Thyroid gland (tissue), 4 donors: ENCODE measurements at places on chromosomes 4 and X. TPM values are rescaled to one million over a fixed set of nuclear protein-coding genes. Genes with fewer than 3 reads are reported as not detected.

Gene UGT2B15
- not detected for total RNA-seq

- no peaks in the 10 kb centered on the region for H3K36me3 ChIP-seq
- no peaks in the 10 kb centered on the region for H3K4me1 ChIP-seq
- H3K27ac ChIP-seq: no peak overlapping the region
- DNase-seq: no peak
Observed at GRCh38 chr4:182068920-182069319, 174.3 kb upstream of the TENM3 start.

DNA sequence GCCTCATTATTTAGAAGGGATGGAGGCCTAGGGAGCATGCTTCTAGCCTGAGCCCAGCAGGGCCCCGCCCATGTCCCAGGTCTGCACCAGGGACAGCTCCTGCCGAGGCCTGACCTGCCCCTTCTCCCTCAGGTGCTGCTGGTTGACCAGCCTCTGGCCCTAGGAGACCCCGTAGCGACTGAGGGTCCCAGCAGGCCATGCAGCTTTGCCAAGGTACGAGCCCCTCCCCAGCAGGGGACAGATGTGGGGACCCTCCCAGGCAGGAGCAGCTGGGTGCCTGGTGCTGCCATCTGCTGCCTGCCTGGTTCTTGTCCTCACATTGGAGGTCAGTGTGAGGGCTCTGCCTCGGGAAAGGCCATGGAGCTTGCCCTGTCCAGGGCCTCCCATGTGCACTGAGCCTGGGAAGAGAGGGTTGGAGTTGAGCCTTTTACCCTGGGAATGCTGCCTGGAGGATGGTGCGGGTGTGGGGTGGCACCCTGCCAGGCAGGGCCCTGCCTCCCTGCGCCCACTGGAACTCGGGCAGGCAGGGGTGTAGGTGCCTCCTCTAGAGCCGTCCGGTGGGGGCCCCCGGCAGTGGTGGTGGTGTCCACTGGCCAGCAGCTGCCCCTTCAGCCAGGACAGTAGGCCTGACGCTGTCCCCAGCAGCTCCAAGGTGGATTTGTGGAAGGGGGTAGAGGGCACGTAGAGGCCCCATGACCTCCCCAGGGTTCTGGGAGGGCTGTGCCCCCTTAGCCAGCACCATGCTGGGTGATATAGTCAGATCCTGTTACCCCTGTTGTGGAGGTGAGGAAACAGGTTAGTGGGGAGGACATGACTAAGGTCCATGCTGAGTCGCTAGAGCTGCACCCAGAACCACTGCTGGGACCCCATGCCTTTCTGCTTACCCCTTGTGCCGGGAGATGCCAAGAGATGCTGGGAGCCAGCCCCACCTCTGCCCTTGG is 2.2 kb upstream of the MSANTD1 start:
- H3K36me3 ChIP-seq: no peaks in the 10 kb centered on the region
- H3K4me1 ChIP-seq: peaks cover 9% of the 10 kb centered on the region
- H3K27ac ChIP-seq: no peak overlapping the region
- H3K4me3 ChIP-seq: no peak overlapping the region
- DNase-seq: no peak

DNA sequence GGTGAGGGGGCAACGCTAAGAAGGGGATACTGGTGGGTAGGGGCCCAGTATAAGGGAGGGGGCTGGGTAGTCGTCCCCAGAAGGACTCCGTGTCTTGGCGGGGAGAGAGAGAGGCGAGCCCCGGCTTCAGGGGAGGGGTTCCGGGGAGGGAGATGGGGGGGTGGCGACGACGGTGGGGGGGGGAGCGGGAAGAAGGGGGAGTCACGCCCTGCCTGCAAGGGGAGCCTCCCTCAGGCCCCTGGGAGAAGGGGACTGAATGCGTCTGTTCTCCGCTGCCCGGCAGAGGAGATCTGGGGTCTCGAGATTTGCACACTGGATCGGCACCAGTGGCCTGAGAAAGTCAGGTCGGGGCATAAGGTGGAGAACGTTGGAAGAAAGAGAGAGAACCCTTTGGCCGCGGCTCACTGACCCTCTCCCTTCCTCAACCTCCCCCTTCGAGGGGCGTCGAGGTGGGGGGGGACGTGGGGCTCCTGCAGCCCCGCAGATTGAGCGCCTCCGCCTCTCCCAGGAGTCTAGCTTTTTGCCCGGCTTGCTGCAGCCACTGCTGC is 609 bp upstream of the BCORL1 start:
- no peak for DNase-seq
- no peaks in the 10 kb centered on the region for H3K4me1 ChIP-seq
- H3K4me3 ChIP-seq: peak overlapping the region; percentile 50
- no peaks in the 10 kb centered on the region for H3K27me3 ChIP-seq

DNA sequence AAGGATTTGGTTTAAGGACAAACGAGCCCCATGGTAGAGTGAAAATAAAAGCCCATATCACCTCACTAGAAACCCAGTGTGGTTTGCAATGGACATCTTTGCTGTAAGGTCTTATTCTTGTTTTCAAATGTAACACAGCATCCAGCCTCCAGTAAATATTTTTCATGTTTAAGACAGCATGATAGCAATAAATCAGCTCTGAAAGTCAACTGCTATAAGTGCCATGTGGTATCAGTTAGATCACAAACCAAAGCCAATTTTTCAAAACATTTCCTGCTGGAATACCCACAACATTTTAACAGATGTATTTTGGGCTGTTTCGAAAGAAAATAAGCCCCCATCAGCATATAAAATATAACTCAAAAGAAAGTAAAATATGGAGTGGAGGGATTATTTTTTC is 24.0 kb upstream of the SCML1 start:
- no peak for DNase-seq
- H3K4me3 ChIP-seq: no peak overlapping the region
- no peaks in the 10 kb centered on the region for H3K27me3 ChIP-seq

- H3K36me3 ChIP-seq: no peaks in the 10 kb centered on the region
- DNase-seq: peak; percentile 49
- peak overlapping the region; percentile 92 for H3K27ac ChIP-seq
- H3K4me1 ChIP-seq: peaks cover 12% of the 10 kb centered on the region
- no peaks in the 10 kb centered on the region for H3K27me3 ChIP-seq
Observed at GRCh38 chrX:115564243-115564642, 3.3 kb downstream of the PLS3 start.

DNA sequence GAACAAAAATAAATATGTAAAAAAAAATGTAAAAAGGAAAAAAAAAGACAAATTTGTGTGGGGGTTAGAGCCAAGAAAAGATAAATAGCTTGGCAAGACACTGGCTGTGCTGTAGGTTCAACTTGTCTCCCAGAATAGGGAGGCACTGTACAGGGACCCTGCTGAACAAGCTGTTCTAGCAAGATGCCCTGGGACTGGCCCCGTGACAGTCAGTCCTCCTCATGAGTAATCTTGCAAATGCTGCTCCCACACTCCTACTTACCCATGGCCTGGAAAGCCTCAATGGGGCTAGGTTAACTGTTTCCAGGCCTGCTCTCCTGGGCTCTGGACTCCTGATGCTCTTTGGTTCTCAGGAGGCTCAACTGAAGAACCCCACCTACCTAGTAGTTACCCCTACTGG is 106.8 kb downstream of the ATG4A start:
- no peaks in the 10 kb centered on the region for H3K4me1 ChIP-seq
- H3K4me3 ChIP-seq: no peak overlapping the region
- no peaks in the 10 kb centered on the region for H3K36me3 ChIP-seq
- no peak for DNase-seq
- no peak overlapping the region for H3K27ac ChIP-seq

- peak; percentile 72 for DNase-seq
- H3K4me3 ChIP-seq: peak within 1 kb of the TSS; percentile 79
- H3K27me3 ChIP-seq: no peaks in the 10 kb centered on the region
- peak within 1 kb of the TSS; percentile 98 for H3K27ac ChIP-seq
- peaks cover 12% of the 10 kb centered on the region for H3K4me1 ChIP-seq
- peaks cover 12% of the 10 kb centered on the region for H3K36me3 ChIP-seq
Observed at GRCh38 chr4:185396724-185397385, at the start of gene ANKRD37. Gene ANKRD37, plus strand, starts transcription at chr4:185396841. Its CDS starts 83 bp downstream, at chr4:185396924.

DNA sequence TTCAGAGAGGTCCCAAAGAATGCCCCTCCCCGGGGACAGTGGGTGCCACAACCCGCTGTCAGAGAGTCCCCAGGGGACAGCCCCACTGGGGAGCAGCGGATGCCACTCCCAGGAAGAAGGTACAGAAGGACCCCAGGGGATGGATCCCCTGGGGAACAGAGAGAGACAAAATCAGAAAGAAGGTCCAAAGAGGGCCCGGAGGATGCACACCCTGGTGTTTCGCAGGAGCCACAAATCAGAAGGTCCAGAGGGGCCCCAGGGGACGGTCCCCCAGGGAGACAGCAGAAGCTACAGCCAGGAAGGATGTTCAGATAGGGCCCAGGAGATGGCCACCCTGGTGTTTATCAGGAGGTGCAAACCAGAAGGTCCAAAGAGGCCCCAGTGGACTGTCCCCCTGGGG is 1.4 kb downstream of the TEX13D start:
- H3K27me3 ChIP-seq: no peaks in the 10 kb centered on the region
- no peak overlapping the region for H3K27ac ChIP-seq
- no peak overlapping the region for H3K4me3 ChIP-seq
- no peak for DNase-seq

DNA sequence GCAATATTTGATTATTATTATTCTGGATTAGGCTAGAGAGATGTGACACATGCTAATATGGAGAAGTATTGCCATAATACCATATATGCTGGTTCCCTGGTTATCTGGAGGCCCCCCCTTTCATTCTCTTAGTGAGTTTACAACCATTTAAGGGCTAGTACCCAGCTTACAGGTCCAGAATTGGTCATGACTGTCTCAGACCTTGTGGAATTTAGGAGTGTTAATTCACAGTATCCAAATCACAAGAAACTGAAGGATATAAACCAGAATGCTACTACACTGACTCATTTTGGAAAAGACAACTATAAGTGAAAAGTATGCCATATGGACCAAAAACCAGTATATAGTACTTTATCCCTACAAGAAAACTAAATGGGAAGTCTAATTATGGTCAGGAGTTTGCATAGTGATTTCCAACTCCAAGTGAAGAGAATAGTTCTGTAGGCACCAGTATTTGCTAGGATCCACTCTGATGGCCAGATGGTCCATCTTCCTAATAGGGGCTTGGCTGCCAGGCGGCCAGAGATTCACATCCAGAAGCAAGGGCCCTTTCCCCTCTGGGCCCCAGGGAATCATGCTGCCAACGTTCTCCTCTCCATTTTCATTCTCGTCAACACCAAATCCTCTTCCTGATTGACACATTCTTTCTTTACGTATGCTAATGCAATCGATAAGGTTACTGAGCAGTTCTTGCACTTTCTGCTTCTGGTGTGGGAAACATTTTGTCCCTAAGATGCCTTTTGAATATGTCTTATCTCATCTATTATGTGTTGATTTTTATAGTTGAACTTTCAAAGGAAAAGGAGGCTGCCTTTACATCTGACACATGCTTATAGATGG is 123.6 kb downstream of the SHROOM3 start:
- no peaks in the 10 kb centered on the region for H3K27me3 ChIP-seq
- H3K4me1 ChIP-seq: peaks cover 5% of the 10 kb centered on the region
- H3K4me3 ChIP-seq: no peak overlapping the region
- no peaks in the 10 kb centered on the region for H3K36me3 ChIP-seq

Gene EPHA5
- total RNA-seq: 5.0 TPM

DNA sequence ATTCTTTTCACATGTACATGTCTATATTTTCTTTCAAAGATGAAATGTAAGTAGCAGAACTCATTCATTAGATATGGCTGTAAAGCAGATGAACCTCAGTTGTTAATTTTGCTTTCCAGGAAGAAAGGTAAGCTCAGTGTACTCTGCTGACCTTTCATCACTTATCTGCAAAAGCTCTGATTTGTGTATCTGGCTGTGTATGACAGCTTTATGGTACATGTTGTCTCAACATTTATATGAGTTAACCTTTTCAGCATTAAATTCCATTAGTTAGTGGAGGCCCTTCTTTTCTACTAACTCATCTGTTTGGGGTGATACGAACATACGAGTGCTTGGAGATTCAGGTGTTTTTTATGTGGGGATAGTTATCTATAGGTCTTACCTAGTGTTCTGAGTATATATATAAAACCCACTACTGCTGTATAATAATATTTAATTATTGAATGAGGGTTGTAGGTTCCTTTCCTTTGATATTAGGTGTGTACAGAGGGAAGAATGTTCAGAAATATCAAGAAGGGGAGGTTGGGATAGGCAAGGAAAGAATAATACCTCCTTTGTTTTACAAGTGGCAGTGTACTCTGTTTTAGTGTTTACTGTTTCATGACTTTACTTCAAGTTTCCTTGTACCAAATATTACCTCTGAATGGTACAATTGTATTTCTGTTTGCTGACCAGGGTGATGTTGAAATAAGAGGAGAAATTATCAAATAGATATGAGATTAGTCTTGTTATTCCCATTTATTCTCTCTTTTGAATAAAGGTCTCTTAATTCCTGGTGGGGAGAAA is 395.5 kb downstream of the ARHGAP24 start:
- DNase-seq: no peak
- H3K27me3 ChIP-seq: no peaks in the 10 kb centered on the region
- H3K4me1 ChIP-seq: peaks cover 18% of the 10 kb centered on the region

- DNase-seq: no peak
- H3K27ac ChIP-seq: no peak overlapping the region
- no peaks in the 10 kb centered on the region for H3K36me3 ChIP-seq
- H3K4me3 ChIP-seq: no peak overlapping the region
- no peaks in the 10 kb centered on the region for H3K4me1 ChIP-seq
Observed at GRCh38 chrX:24231641-24232179, 82.2 kb downstream of the SUPT20HL2 start.

DNA sequence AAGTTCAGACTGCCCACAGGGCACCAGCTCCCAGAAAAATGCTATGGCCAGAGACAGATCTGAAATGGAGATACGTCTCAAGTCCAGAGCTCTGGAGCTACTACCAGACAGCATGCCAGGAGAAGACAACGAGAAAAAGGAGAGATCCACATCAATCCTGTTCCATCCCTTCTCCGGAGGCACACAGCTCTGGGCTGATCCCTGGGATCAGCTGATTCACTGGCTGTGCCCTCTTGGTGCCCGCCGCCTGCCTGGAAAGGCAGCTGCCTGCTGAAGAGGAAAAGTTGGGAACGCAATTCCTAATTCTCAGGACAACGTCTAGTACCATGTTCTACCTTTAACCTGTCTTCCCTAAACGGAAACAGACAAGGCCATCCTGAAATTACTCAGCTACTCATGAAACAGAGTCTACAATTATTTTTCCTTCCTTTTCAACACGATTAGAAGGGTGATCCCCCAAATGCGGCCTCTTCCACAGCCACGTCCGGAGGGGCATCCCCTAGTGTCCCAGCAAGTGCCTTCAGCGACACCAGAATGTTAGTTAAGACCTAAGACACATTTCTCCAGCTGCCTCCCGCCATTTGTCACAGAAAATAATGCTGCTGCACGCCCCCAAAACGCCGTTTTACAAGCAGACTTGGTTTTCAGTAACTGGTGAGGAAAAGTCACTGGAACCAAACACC is 2.4 kb downstream of the ZFYVE28 start:
- peaks cover 56% of the 10 kb centered on the region for H3K4me1 ChIP-seq
- H3K27ac ChIP-seq: peak overlapping the region; percentile 68
